ENCODE measurements at places on chromosomes 13 and 19. TPM values are rescaled to one million over a fixed set of nuclear protein-coding genes. Genes with fewer than 3 reads are reported as not detected.

LHB gene
- not detected for total RNA-seq

DNA sequence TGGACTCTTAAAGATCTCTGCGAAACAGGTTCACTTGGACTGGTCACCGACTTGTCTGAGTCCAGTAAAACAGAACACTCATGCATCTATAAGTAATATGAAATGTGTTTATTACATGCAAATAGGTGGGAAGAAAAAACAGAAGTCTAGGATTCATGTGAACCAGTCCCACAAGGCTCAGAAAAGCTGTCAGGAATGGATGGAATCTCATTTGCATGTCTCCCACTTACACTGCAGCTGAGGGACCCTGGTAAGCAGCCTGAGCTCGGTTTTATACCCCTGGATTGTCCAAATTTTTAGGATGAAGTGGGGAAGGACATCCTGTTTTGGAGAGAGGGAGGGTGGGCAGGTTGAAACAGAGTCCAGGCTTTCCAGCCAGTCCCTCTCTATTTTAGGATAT is 1545.1 kb upstream of the PCDH20 start:
- H3K4me3 ChIP-seq, result no peak overlapping the region
- no peak overlapping the region for H3K27ac ChIP-seq
- no peaks in the 10 kb centered on the region for H3K36me3 ChIP-seq
- H3K27me3 ChIP-seq, result no peaks in the 10 kb centered on the region
- no peak for DNase-seq

LYPD3 gene
- 0.33 TPM for total RNA-seq

KIR3DL2 gene
- total RNA-seq, result 0.54 TPM

DNA sequence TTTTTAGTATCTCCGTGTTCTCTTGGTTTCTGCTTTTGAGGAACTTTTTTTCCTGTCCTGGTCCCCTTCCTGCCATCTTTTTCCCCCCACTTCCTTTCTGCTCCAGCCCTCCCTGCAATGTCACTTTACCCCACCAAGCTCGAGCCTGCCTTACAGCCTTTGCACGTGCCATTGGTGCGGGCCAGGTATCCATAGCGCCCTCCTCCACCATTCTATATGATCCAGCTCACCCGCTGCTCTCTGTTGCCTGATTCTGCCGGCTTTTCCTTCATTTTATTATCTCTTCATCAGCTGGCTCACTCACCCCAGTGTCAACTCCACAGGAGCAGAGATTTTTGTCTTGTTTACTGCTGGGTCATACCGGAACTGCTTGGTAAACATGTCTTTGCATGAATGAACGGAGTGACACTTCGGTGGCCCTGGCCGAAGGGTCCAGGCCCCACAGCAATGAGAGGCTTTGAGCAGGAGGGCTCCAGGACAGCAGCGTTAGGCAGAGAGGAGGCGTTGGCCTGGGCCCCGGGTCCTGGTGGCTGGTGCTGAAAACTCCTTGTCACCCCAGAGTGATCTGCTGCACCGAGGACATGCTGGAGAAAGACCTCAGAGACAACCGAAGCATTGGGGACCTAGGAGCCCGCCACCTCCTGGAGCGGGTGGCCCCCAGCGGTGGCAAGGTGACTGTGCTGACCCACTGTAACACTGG is 1.2 kb downstream of the MRI1 start:
- H3K4me3 ChIP-seq, result peak overlapping the region; percentile 76
- H3K4me1 ChIP-seq, result peaks cover 24% of the 10 kb centered on the region
- DNase-seq, result no peak
- peaks cover 19% of the 10 kb centered on the region for H3K36me3 ChIP-seq
- no peaks in the 10 kb centered on the region for H3K27me3 ChIP-seq
- peak overlapping the region; percentile 69 for H3K27ac ChIP-seq

GRCh38 chr13:44234566-44234965 is 139.1 kb upstream of the SERP2 start:
- H3K27ac ChIP-seq, result no peak overlapping the region
- H3K4me1 ChIP-seq, result peaks cover 20% of the 10 kb centered on the region
- no peak for DNase-seq
- H3K36me3 ChIP-seq, result no peaks in the 10 kb centered on the region
- peaks cover 64% of the 10 kb centered on the region for H3K27me3 ChIP-seq

DNA sequence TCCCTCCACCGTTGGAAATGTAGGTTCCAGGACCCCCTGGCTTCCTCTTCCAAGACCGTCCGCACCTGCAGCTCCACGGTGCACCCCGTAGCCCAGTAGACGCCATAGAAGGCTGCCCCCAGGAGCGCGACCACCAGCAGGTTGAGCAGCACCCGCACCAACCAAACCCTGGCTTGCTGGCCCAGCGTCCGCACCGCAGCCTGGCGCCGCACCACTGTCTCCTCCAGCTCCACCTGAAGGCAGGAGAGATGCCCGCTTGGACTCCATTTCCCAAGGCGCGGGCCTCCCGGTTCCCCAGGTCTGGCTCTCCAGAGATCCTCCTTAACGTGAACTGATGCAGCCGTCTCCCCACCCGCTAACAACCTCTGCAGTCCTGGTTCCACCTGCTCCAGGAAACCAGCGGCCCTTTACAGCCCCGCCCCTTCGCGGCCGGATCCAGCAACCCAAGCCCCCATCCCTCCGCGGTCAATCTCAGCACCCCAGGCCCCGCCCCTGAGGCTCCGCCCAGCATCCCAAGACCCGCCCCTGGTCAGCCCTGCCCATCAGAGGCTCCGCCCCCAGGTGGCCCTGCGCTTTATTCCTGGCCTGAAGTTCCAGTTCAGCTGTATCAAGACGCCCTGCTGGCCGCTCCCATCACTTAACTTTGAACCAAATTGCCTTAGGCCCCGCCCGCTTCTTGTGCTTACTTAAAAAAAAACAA is 5.0 kb upstream of the LENG1 start:
- H3K36me3 ChIP-seq, result no peaks in the 10 kb centered on the region
- H3K27me3 ChIP-seq, result peaks cover 8% of the 10 kb centered on the region
- no peak overlapping the region for H3K27ac ChIP-seq
- DNase-seq, result peak; percentile 85
- peaks cover 42% of the 10 kb centered on the region for H3K4me1 ChIP-seq

DNA sequence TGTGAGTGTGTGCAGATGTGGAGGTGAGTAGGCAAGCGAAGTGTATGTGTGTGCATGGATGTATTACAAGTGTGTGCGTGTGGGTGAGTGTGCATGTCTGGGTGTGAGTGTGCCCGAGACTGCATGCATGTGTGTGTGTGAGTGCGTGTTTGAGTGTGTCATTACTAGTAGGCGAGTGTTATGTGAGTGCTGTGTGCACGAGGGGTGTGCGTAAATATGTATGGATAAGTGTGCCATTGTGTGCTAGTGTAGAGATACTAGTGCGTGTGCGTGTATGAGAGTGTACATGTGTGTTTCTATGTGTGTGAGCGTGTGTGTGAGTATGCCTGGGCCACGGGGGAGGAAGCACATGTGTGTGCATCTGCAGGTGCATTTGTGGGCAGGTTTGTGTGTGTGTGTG is 53.8 kb downstream of the CELF5 start:
- H3K4me3 ChIP-seq, result no peak overlapping the region
- H3K27ac ChIP-seq, result no peak overlapping the region

STAP2 gene
- 8.8 TPM for total RNA-seq

GRCh38 chr13:36998624-36999041 is 507 bp downstream of the ALG5 start:
- no peaks in the 10 kb centered on the region for H3K27me3 ChIP-seq
- H3K36me3 ChIP-seq, result peaks cover 18% of the 10 kb centered on the region
- H3K4me3 ChIP-seq, result peak overlapping the region; percentile 100
- peaks cover 36% of the 10 kb centered on the region for H3K4me1 ChIP-seq
- peak; percentile 49 for DNase-seq
- peak overlapping the region; percentile 100 for H3K27ac ChIP-seq

ZNF528 gene
- total RNA-seq, result 11.7 TPM

DNA sequence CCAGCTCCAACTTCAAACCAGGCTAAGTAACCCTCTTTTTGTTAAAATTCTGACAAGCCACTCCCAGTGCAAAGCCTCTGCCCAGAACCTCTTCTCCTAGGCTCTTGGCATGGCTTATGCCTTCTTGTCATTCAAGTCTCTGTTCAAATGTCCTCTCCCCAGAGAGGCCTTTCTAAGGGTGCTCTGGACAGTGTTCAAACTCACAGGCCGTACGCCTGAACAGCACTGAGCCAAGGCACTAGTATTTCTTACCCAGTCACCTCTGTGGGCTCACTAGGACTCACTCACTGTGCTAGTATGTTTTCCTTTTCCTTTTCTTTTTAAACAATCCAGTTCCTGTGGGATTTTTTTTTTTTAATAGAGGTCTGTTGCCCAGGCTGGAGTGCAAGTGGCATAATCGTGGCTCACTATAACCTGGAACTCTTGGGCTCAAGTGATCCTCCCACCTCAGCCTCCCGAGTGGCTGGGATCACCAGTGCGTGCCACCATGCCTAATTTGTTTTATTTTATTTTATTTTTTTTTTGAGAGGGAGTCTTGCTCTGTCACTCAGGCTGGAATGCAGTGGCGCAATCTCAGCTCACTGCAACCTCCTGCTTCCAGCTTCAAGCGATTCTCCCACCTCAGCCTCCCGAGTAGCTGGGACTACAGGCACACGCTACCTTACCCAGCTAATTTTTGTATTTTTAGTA is 2.3 kb upstream of the ASF1B start:
- H3K36me3 ChIP-seq, result peaks cover 15% of the 10 kb centered on the region
- no peak for DNase-seq
- peak overlapping the region; percentile 29 for H3K27ac ChIP-seq
- peak overlapping the region; percentile 44 for H3K4me3 ChIP-seq
- H3K4me1 ChIP-seq, result peaks cover 31% of the 10 kb centered on the region

SLC15A1 gene
- total RNA-seq, result not detected

- no peak overlapping the region for H3K27ac ChIP-seq
- H3K36me3 ChIP-seq, result peaks cover 5% of the 10 kb centered on the region
- no peak overlapping the region for H3K4me3 ChIP-seq
- peaks cover 10% of the 10 kb centered on the region for H3K4me1 ChIP-seq
These were observed 55.9 kb upstream of the RANBP3 start for GRCh38 chr19:6033744-6034264.

DNA sequence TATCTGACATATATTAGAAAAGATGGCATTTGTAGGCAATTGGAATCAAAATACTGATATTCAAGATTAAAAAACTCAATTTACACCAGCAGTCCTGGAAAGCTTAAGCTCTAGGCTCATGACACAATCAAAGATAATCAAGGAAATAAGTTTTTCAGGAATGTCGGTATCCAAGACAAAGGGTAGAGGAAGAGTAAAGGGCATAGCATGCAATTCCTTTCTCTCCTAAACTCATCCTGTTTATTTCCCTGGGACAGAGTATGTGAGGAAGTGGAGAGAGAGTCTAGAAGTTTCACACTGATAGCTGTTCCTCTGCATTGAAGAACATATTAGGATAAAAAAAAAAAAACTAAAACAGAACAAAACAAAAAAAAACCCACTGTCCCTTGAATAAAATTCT is 2452.1 kb downstream of the PCDH9 start:
- no peaks in the 10 kb centered on the region for H3K4me1 ChIP-seq
- no peak for DNase-seq
- H3K4me3 ChIP-seq, result no peak overlapping the region
- no peaks in the 10 kb centered on the region for H3K36me3 ChIP-seq
- H3K27ac ChIP-seq, result no peak overlapping the region
- no peaks in the 10 kb centered on the region for H3K27me3 ChIP-seq

DNA sequence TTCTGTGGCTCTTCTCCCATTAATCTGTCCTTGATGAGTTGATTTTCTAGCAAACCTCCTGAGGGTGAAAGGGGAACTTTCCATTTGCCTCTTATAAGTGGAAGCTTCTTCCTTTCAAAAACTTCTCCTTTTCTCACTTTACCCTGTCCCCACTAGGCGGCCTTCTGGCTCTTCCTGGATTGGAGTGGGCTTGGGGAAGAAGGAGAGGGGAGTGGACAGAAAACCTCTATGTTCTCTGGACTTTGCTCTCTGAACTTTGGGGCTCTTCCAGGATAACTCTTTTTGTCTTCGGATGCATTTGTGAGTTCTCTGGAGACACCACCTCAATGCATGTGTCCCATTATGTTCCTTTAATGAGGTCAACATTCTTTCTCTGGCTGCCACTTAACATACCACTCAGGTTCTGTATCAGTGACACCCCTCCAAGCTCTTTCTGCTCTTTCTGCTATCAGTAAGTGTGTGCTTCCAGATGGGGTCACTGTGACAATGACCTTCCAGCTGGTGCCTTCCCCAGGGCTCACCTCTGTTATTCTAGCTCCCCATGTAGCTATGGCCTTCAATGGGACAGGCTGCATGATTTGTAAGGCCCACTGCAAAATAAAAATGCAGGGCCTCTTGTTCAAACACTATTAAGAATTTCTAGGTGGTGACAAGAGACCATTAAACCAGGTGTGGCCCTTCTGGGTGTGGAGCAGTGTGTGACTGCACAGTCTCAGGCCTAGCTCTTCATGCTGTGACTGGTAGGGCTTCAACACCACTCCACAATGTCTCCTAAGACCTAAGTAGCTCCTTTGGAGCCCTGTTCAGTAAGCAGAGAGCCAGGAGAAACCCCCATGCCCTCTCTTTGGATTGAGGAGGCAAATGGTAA is 389.2 kb downstream of the EFNB2 start:
- H3K4me3 ChIP-seq, result no peak overlapping the region
- H3K36me3 ChIP-seq, result no peaks in the 10 kb centered on the region
- H3K27ac ChIP-seq, result no peak overlapping the region
- H3K4me1 ChIP-seq, result no peaks in the 10 kb centered on the region
- no peak for DNase-seq
- no peaks in the 10 kb centered on the region for H3K27me3 ChIP-seq

DNA sequence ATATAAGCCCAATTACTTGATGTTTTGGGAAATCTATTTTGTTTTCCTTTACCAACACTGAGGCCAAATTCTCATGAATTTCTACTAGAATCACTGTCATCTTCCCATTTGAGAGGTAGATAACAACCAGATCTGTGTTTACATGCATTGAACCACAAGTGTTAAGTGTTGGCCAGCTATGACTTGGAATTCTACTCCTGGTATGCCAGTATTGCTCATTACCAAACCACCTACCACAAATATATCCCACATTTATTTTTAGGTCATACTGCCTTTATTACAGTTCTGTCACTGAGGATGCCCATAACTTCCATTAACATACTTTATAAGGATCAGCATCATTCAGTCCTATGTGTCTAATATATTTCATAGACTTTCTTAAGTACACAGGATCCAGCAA is 328.9 kb downstream of the DIAPH3 start:
- H3K4me3 ChIP-seq, result no peak overlapping the region
- no peak for DNase-seq
- H3K27me3 ChIP-seq, result no peaks in the 10 kb centered on the region
- no peaks in the 10 kb centered on the region for H3K36me3 ChIP-seq

- no peaks in the 10 kb centered on the region for H3K36me3 ChIP-seq
- DNase-seq, result no peak
- H3K27ac ChIP-seq, result no peak overlapping the region
- no peaks in the 10 kb centered on the region for H3K4me1 ChIP-seq
These were observed 6.9 kb downstream of the F10 start for GRCh38 chr13:113129480-113129879.

ERICH6B gene
- total RNA-seq, result not detected

IGFL4 gene
- not detected for total RNA-seq

- H3K4me1 ChIP-seq, result peaks cover 7% of the 10 kb centered on the region
- DNase-seq, result no peak
- H3K27me3 ChIP-seq, result no peaks in the 10 kb centered on the region
- no peak overlapping the region for H3K4me3 ChIP-seq
These were observed 4.0 kb upstream of the ZNF8 start for GRCh38 chr19:58274771-58275201.

GRCh38 chr19:2575734-2576481 is 100.0 kb downstream of the GADD45B start:
- H3K27me3 ChIP-seq, result peaks cover 14% of the 10 kb centered on the region
- no peaks in the 10 kb centered on the region for H3K36me3 ChIP-seq
- peak overlapping the region; percentile 6 for H3K27ac ChIP-seq
- no peak for DNase-seq
- peaks cover 2% of the 10 kb centered on the region for H3K4me1 ChIP-seq

- no peak for DNase-seq
- H3K36me3 ChIP-seq, result no peaks in the 10 kb centered on the region
- H3K4me1 ChIP-seq, result no peaks in the 10 kb centered on the region
- no peak overlapping the region for H3K4me3 ChIP-seq
- H3K27me3 ChIP-seq, result peaks cover 17% of the 10 kb centered on the region
These were observed 266.4 kb downstream of the ENOX1 start for GRCh38 chr13:43520351-43520750.
